ENCODE measurements at places on chromosomes 7 and 10.
A peak's percentile ranks its signal among the peaks of the same experiment; 100 is the strongest.

DNA sequence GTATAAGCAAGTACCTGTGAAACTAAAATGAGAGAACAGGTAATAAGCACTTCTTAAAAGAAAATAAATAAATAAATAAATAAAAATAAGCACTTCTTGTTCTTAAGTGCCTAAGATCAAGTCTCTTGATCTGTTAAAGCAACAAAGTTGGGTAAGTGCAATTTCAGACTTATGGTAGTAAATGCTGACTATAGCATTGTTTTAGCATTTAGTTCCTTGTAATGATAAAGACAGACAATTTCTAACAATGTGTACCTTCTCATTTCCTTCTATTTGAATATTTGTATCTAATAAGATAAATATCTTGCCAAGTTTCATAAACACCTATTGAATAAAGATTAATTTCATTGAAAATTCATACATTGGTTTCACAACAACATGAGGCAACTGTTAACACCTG, 87.4 kb downstream of the GALNT11 start:
- no peak for DNase-seq

GRCh38 chr7:118907911-118908527, 683.5 kb downstream of the ANKRD7 start:
- DNase-seq: no peak

- DNase-seq: no peak
Observed at GRCh38 chr10:17873946-17874345, 64.8 kb downstream of the MRC1 start.

GRCh38 chr10:92303096-92303495, 12.1 kb downstream of the MARCHF5 start:
- DNase-seq: no peak

- peak; percentile 17 for DNase-seq
Observed at GRCh38 chr7:35975851-35976454, 175.1 kb downstream of the SEPTIN7 start.

DNA sequence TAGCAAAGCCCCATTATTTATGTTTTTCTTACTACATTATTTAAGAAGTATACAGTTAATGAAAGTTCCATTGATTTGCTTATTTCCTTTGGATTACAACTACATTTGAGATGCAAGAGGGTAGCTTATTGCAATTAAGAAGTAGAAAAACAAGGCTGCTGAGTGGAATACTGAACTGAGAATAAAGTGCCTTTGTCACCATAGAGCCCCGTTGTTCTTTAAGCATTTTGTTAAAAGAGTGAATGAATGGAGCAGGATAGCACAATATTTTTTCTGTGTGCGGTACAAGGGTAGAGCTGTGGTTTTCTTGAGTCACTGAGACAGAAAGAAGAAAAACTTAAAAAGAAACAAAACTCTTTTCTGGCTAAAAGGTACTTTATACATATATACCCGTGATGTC, 45.6 kb downstream of the ZNF277 start:
- no peak for DNase-seq

GRCh38 chr7:123600876-123601275, 745 bp upstream of the ASB15 start:
- DNase-seq: no peak

DNA sequence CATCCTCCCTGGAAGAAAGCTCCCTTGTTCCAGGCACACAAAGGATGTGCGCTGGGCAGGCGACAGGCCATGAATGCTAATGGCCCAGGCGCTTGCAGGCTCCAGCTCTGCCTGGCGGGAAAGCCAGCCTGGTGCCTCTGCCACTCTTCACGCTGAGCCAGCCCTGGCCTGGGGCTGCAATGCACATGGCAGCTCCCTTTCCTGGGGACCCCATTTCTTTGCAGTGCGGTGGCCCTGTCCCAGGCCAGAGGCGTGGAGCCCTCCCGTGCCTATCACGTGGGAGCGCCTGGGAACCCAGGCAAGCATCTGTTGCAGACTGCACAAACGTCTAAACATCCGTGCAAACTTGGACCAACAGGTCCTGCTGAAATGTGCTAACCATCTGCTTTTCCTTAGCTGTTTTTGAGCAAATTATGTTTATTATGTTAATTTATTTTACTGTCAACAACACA, 152.1 kb upstream of the LYZL2 start:
- no peak for DNase-seq

DNA sequence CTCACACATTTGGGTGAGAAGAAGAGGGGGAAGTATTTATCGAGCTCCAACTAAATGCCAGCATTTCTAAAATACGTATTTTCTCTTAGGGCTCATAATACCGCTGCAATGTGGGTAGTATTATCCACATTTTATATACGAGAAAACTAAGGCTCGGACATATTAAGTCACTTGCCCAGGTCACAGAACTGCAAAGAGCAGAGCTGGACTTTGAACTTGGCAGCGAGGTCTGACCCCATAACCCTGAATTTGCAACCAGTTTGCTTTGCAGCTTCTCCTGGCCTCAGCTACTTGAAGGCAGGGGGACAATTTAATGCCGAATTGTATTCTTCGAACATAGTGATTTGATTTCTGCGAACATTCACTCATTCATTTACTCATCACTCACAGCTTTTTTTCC, 7.2 kb downstream of the ABLIM1 start:
- DNase-seq: no peak

- DNase-seq: no peak
Observed at GRCh38 chr10:71132321-71132810, 80.0 kb upstream of the UNC5B start.

GRCh38 chr10:4082861-4083260, 297.9 kb upstream of the KLF6 start:
- no peak for DNase-seq

DNA sequence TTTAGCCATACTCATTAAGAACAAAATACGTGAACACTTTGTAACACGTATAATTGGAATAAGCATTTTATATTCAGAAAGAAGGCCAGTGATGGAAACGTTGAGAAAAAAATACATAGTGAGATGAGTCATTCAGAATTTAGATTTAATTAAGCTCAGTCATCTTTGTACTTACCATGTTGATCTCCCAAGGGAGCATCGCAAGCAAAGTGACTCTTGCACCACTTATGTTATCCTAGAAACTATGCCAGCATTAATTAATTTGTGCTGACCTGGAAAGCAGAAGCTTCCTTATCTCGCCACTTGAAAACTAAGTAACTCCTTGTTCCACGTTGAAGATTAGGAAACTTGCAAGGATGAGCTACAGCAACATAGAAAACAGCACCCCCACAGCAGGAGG, 9.7 kb upstream of the MPP7 start:
- DNase-seq: no peak

DNA sequence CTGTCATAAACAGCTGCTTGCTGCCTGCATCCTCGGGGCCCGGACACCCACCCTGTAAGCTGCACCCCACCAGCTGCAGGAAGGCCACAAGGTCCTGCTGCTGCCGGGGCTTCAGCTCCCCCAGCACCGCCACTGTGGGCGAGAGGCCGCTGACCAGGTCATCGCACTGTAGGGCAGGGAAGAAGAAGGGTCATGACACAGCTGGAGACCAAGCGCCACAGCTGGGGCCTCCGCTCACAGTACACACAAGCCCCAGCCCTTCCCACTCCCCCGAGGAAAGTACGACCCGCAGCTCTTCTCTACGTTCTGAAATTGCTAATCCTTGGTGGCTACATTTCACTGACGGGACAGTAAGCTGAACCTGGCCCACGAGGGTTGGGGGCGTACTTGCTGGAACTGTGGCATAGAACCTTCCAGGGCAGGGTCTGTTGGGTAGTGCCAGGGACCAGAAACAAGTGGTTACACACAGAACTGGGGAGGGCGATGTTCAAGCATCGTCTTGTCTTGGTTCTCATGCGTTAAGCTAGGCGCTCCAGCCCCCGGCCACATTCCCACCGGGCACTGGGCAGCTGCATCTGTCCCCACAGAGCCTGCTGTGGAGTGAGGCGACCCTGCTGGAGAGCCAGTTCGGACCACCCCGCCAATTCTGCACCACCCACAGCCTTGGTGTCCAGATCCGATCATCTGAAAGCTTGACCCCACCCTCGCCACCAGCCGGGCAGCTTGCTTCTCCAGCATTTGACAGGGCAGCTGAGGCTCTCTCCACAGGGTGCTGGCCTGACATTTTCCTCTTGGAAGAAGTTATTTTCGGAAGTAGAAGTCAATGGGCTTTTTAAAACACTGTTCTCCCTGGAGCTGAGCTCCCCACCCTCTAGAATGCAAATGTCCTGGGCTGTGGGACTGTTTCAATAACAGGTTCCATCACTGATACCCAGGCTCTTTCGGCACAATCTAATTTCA, 50.8 kb downstream of the GSDME start:
- no peak for DNase-seq

DNA sequence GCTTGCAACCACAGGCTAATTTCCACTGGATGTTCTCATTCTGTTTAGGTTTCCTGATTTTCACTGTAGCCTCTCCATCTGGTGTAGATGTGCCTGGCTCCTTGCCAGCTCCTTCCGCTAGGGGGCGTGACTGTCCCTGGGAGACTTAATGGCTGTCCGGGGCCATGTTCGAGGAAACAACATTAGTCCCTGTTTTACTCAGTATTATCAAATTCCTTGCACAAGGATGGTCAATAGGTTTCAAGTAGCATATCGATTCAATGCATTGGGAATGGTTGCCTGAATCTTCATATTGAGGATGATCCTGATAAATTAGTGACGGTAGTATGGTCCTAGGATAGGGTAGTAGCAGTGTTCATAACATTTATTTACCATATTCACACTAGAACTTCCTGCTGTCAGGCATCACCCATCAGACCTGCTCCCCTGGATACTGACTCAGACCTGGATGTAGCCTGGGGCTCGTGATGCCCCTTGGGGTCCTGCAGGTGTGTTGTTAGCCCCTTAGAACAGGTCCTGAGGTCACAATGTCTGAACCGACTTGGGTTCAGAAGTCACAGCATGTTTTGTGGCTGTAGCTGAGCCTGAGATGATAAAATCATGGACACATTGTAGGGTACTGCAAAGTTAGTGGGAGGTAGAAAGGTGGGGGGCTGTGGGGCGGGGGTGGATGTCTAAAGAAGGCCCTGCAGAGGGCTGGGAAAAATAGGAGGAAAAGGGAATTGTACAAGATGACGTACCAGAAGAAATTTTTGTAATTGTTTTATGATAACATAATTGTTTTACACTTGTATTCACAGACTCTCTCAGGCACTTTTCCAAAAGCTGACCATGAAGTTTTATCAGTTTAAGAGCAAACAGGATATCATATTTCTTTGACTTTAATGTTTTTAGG, 8.9 kb upstream of the EXOC6 start:
- no peak for DNase-seq

DNA sequence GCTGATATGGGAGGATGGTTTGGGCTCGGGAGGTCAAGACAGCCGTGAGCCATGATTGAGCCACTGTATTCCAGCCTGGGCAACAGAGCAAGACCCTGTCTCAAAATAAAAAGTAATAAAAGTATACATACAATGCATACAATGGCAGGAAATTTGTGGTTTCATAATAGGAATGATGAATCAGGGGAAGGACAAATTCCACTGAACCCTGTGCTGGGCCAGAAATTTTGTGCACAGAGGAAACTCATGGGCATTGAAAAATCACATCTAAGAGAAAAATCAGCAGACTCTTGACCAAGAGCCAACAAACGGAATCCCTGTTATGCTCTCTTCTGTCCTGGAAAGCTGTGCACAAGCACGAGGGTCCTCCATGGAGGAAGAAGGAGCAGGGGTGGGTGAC, 35.1 kb downstream of the SEM1 start:
- no peak for DNase-seq

GRCh38 chr7:151327659-151328058, 14.0 kb upstream of the NUB1 start:
- no peak for DNase-seq

GRCh38 chr10:127872871-127873600, 19.7 kb downstream of the CLRN3 start:
- no peak for DNase-seq

- DNase-seq: no peak
Observed at GRCh38 chr7:142100634-142101033, 10.9 kb upstream of the MGAM2 start.

- no peak for DNase-seq
Observed at GRCh38 chr7:104933521-104933988, 80.5 kb upstream of the KMT2E start.

- no peak for DNase-seq
Observed at GRCh38 chr7:149093228-149093627, 2.7 kb upstream of the ZNF786 start.

DNA sequence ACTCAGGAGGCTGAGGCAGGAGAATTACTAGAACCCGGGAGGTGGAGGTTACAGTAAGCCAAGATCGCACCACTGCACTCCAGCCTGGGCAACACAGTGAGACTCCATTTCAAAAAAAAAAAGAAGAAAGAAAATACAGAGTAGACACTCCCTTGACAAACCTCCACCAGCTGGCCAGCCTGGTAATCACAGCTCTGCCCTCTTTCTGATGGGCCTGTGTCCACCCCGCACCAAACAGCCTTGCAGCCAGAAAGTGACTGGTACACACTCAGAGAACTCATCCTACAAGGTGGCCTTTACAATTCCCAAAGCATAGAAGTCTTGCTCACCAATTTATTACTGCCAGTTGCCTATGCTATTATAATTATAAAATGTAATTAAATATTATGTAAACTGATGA, 66.6 kb downstream of the COBL start:
- no peak for DNase-seq

- DNase-seq: no peak
Observed at GRCh38 chr10:125050383-125050782, 108.5 kb downstream of the ZRANB1 start.

GRCh38 chr10:88178758-88179157, 315.3 kb downstream of the PTEN start:
- no peak for DNase-seq

DNA sequence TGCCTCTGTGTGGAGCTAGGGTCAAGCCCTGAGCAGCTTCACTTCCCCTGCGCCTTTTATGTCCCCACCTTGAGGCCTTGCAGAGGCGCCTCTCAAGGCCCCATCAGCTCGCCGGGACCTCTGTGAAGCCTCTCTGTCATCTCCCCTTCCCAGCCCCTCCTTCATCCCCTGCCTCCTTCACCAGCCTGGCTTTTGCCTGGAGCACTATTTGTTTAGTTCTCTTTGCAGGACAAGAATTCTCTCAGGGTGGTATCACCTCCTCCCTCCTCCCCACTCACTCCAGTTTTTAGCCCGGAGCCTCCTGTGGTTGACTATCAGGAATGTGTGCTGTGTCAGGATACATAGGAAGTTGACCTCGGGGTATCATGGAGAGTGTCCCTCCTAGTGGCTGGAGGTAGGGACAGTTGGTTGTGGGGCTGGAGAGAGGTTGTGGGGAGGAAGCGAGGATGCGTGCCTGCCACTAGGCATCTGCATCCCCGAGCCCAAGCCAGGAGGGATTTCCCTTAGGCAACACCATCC, 89.8 kb upstream of the ANLN start:
- DNase-seq: no peak

GRCh38 chr7:36567699-36568451, 156.4 kb downstream of the AOAH start:
- DNase-seq: no peak

DNA sequence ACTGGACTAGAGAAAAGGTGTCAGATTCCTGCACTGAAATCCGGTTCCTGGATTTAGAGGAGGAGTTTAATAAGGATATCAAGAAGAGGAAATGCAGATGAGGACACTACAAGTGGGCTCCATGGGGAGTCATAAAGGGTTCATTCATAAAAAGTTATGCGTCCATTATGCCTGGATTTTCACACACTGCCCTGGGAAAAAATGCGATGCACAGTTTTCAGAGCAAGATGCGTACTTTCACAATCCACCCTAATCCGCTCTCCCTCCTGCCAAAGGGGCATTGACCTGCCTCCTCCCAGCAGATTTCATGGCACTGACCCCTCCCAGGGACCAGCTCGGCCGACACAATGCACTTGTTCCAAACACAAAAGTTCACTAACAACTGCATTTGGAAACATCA, 42.2 kb upstream of the OPALIN start:
- no peak for DNase-seq

- no peak for DNase-seq
Observed at GRCh38 chr7:148173369-148173768, 417.2 kb upstream of the C7orf33 start.

GRCh38 chr10:85741626-85742300, 624.8 kb downstream of the GRID1 start:
- no peak for DNase-seq

All from activated CD4-positive, CD25-positive, alpha-beta regulatory T cell treated with anti-CD3 and anti-CD28 coated beads, Interleukin-2, amount 50 U/mL, for 16 hours (primary cell).